ENCODE measurements at places on chromosomes 7 and 10.

DNA sequence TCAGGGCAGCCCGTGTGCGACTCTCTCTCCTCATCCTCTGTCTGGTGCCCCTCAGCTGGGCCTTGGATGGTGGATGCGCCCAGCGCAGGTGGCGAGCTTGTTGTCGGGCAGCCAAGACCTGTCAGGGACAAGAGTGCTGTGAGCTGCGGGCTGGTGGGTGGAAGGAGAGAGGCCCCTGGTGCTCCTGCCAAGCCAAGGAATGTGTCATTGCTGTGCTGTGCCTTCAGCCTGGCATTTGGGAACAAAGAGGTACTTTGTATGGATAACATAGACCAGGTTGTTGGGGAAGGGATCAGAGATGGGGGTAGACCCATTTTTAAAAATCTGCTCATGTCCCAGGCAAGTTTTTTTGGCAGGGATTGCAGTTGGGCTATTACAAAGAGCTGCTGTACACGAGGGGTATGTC lies 120.9 kb downstream of the PKD1L1 start:
- no peak for DNase-seq

GRCh38 chr10:103550229-103550628 lies 56.7 kb downstream of the NEURL1 start:
- DNase-seq, result no peak

DNA sequence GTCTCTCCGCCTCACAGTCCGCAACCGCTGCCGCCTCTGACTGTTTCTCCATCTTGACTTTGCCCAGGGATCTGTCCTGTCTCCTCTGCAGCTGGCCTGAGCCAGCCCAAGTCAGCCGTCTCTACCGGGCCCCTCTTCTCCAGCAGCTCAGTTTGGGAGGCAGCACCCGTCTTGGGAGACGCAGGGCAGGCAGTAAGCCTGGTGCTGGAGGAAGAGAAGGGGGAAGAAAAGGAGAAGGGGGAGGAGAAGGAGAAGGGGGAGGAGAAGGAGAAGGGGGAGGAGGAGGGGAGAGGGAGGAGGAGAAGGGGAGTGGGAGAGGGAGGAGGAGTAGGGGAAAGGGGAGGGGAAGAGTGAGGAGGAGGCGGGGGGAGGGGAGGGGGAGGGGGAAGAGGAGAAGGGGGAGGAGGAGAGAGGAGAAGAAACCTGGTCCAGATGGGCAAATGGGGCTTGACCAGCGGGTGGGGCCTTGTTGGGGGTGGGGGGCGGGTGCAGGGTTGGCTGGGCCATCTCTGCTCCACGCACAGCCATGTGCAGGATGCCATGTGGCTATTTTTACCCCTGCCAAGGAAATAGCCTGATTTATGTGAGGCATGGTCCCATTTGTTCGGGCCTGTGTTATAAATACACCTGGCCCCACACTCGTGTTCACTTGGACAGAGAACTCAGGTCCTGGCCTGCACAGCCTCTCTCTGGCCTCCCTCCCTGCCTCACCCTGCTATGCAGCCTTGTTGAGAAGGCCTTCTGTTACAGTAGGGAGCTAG lies 35.9 kb upstream of the FZD9 start:
- DNase-seq, result no peak

DNA sequence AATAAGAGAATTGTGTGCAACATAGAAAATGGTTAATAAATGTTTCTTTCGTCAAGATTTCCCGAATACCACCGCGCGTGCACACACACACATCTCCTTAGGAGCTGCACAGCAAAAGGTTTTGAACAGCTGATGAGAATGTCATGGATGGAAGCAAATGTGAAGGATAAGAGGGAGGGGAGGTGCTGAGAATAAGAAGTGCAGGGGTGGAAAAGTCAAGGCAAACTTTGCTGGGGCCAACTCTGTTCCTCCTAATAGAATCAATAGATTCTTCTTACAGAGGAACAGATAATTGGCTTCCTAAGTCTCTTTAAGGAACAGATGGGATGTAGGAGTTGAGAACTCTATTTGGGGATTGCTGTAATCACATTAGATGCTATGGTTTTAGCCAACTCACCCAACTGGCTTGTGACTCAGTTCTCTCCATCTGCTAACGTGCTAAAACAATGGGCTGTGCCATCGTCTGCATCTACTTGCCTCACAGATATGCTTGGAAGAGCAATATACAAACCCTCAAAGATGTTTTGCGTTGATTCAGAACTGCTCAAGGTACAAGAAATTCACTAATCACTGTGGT lies 408.2 kb upstream of the CELF2 start:
- DNase-seq, result no peak

GRCh38 chr10:123019264-123019663 lies 10.5 kb downstream of the ACADSB start:
- DNase-seq, result no peak

All from stimulated activated CD4-positive, alpha-beta T cell treated with anti-CD3 and anti-CD28 coated beads, Interleukin-2, amount 100 ng/mL, for 4 hours (primary cell).